Natural killer cell treated with Interleukin-12 subunit alpha and Interleukin-12 subunit beta and Interleukin-15 and Interleukin-18, amount 100 ng/mL, for 72 hours (primary cell): ENCODE measurements at places on chromosomes 1 and 21. TPM values are rescaled to one million over a fixed set of nuclear protein-coding genes. Genes with fewer than 3 reads are reported as not detected.
A peak's percentile ranks its signal among the peaks of the same experiment; 100 is the strongest.

DNA sequence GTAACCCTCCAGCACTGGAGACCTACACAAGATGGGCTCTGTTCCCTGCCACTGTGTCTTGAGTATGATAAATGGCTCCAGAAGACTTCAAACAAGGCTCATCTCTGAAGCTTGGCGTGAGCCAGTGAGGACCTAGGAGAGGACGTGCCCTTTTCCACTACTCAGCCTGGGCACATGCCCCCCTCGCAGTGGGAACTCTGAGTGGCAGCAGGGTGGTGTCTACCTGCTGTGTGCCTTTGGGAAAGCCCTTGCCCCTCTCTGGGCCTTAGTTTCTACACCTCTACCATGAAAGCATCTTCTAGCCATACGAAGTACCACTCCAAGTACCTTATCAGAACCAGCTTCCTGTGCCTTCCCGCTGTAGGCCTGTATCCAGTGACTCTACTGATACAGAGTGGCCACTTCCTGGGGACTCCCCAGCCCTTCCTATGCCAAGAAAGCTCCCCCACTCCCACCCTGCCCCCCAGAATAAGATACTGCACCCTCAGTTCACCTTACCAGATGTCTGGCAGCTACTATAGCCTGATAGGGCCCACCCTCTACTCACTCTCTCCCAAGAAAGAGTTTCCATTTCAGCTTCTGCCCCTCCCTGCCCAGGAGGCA, 3.1 kb upstream of the MOB3C start:
- H3K4me1 ChIP-seq, result peaks cover 26% of the 10 kb centered on the region
- no peak for DNase-seq
- H3K4me3 ChIP-seq, result no peak overlapping the region
- H3K36me3 ChIP-seq, result no peaks in the 10 kb centered on the region
- no peaks in the 10 kb centered on the region for H3K27me3 ChIP-seq

- DNase-seq, result no peak
- no peaks in the 10 kb centered on the region for H3K27me3 ChIP-seq
- H3K4me1 ChIP-seq, result peaks cover 14% of the 10 kb centered on the region
- H3K4me3 ChIP-seq, result no peak overlapping the region
- H3K36me3 ChIP-seq, result no peaks in the 10 kb centered on the region
These were observed 4.1 kb upstream of the TTLL10 start for GRCh38 chr1:1169429-1170214.

DNA sequence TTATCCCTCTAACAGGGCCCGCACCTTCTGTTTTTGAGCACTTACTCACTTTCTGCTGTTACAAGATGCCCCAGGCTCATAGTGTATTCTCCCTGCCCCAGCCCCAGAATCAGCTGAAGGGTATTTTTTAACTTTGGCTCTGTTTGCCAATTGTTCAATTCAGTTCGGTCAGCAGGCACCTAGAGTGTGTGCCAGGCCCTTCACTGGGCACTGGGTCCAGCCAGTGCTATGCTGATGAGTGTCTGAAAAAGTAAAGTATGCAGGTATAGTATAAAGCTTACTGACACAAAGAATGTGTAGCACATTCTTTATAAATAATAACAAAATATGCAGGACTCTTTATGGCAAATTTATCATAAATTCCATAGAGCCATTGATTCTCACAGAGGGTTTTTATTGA, 35.0 kb downstream of the FHAD1 start:
- peaks cover 4% of the 10 kb centered on the region for H3K36me3 ChIP-seq
- H3K4me3 ChIP-seq, result no peak overlapping the region
- H3K27me3 ChIP-seq, result peaks cover 9% of the 10 kb centered on the region
- DNase-seq, result no peak
- H3K27ac ChIP-seq, result no peak overlapping the region
- H3K4me1 ChIP-seq, result no peaks in the 10 kb centered on the region

DNA sequence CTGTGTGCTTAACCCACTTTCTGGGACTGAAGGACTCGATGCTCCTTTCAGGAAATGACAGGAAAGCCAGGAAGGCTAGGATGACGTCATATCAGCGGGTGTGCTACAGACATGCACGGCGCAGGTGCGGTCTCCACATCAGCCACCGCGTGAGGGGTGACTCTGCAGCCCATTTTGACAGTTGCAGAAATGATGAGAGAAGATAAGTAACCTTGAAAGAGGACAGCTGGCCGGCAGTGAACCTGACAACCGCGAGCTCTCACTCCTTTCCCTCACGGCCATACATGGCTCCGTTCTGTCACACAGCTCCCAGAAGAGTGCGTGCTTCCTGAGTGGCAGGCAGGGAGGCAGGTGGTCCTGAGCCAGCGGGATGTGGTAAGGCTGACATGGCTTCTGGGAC, 1.7 kb upstream of the KRTAP10-5 start:
- peaks cover 35% of the 10 kb centered on the region for H3K27me3 ChIP-seq
- H3K27ac ChIP-seq, result no peak overlapping the region
- H3K36me3 ChIP-seq, result peaks cover 23% of the 10 kb centered on the region
- no peaks in the 10 kb centered on the region for H3K4me1 ChIP-seq
- DNase-seq, result no peak

DNA sequence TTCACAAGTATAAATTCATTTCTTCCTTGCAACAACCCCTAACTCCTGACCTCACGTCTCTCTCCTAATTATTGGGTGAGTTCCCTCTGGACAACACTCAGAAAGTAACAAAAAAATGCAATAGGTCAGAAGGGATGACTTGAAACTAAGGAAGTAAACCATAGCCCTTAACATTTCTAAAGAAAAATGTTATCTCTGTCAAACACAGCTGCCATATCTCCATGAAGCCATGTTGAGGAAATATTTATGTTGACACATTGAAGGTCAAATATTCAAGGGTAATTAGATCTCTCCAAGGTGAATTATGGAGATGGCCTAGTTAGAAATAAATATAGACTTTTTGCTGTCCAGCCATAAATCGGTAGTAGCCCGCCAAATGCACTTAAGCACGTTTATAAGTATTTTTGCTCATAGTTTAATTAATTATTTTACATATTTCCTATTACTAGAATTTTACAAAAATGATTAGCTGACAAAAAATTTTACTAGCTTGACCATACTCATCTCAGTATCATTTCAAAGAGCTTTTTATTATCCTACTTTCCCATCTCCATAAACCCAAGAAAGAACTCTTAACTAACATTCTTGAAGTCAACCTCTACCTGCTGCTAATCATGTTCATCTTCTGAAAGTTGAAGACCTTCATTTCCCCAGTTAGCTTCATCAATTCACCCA, 160.1 kb upstream of the PKN2 start:
- H3K4me1 ChIP-seq, result no peaks in the 10 kb centered on the region
- no peak overlapping the region for H3K27ac ChIP-seq
- H3K27me3 ChIP-seq, result peaks cover 22% of the 10 kb centered on the region
- H3K4me3 ChIP-seq, result no peak overlapping the region

The P3R3URF gene
- not detected for total RNA-seq

DNA sequence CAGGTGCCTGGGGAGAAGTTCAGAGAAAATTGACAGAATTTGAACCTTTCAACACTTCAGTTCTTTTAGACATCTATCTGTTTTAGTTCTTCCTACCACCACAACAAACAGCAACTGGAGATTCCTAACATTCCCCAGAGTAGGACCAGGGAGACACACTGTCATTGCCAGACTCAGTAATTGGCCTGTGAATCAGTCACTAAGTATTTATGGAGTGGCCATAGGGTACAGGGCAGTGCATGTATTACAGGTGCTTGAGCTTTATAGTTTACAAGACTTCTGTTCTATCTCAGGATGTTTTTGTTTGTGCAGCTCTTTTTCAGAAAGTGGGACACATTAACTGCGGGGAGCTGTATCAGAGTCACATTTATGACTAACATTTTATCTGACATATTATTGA, 1.7 kb downstream of the CDC14A start:
- H3K36me3 ChIP-seq, result peaks cover 9% of the 10 kb centered on the region
- H3K27ac ChIP-seq, result peak overlapping the region; percentile 88
- no peak for DNase-seq
- H3K27me3 ChIP-seq, result no peaks in the 10 kb centered on the region

GRCh38 chr1:235920596-235921375, 54.1 kb upstream of the LYST start:
- DNase-seq, result no peak
- H3K4me1 ChIP-seq, result peaks cover 32% of the 10 kb centered on the region
- no peak overlapping the region for H3K27ac ChIP-seq
- no peaks in the 10 kb centered on the region for H3K27me3 ChIP-seq
- H3K4me3 ChIP-seq, result no peak overlapping the region
- H3K36me3 ChIP-seq, result no peaks in the 10 kb centered on the region

The KRTAP21-2 gene
- not detected for total RNA-seq

The KRTAP11-1 gene
- total RNA-seq, result not detected
